Kidney (tissue), 22 donors: ENCODE measurements at places on chromosomes 3 and 15. TPM values are rescaled to one million over a fixed set of nuclear protein-coding genes. Genes with fewer than 3 reads are reported as not detected.

The SSUH2 gene
- total RNA-seq: 0.44 TPM

The DLEC1 gene
- 3.3 TPM for total RNA-seq

The C3orf85 gene
- not detected for total RNA-seq

The SLC30A4 gene
- 7.4 TPM for total RNA-seq

The DOCK3 gene
- 0.54 TPM for total RNA-seq

The VIPR1 gene
- total RNA-seq: 4.9 TPM

The EIF4E3 gene
- 37.1 TPM for total RNA-seq

The ZNF445 gene
- total RNA-seq: 19.6 TPM

The FRMD5 gene
- total RNA-seq: 0.41 TPM

The MAPK6 gene
- 22.9 TPM for total RNA-seq

DNA sequence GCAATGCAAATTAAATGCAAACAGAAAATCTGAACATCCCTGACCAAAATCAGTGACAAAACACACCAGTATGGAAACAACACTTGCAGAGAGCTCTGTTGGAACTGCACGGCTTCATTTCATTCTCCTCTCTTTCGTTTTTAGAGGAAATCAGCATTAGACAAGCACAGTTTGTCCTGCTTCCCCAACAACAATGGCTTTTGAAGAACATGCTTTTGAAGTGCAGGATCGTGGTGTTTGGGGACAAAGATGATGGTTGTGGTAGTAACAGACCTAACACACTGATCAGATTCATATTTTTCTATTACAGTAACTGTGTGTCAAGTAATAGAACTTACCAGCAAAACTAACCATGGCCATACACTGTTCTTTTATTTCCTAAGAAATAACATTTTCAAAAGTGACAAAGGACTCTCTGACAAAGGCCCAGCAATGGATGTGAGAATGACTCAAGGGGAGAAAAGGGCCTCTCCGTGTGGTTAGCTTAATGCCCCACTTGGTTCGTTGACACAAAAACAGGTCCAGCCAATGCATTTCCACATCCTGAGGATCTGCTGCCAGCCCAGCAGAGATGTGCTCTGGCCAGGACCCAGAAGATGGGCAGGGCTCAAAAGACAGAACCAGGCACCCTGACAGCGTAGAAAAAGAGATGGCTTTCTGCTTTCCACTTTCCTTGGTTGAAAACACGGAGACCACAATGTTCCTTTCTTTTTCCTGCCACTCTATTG lies 84.1 kb downstream of the CCNL1 start:
- DNase-seq: no peak

DNA sequence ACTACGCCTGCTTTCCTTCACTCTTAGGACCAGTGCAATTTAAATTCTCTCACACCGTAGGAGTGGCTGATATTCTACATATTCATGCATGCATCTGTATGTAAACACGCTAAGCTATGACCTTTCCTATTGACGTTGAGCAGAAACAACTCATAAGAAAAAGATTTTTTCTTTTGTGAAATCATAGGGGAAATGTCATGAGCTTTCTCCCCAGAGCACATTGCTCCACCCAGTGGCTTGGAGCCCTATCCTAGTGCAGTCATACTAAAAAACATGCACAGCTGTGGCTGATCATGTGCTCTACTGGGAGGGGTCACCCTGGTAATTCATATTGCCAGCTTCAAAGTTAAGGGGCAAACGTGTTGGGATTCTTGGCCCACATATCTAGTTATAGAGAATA lies 1.8 kb upstream of the MESD start:
- DNase-seq: no peak

GRCh38 chr15:28178290-28178689 lies 79.2 kb upstream of the OCA2 start:
- DNase-seq: no peak

GRCh38 chr15:34436956-34437442 lies 609 bp downstream of the GOLGA8A start:
- peak; percentile 73 for DNase-seq

DNA sequence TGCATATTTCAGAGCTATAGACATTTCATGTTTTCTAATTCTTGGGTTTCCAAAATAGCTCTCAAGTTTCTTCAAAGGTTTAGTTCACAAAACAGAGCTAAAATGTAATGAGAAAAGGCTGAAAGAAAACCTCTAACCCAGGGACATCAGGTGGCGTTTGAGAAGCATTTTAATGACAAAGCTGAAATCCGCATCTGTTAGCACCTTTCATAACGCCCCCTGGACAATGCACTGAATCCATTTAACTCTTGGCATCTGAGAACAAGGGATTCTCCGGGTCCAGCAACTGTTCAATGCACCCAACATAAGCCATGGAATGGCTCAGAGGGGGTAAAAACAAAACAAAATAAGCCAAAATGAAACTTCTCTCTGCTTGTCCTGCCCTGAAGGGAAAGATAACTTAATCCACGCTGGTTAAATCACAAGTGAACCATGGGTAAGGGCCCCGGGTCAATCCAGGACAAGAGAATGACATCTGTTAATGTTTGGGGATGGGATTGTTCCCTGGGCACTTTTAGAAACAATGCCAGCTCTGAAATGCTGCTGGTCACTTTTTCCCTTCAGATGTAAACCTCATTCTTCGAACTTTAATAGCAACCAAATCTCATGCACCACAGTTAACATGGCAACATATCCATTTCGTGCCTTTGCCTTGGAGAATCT lies 466.2 kb upstream of the ADAMTS9 start:
- DNase-seq: no peak

DNA sequence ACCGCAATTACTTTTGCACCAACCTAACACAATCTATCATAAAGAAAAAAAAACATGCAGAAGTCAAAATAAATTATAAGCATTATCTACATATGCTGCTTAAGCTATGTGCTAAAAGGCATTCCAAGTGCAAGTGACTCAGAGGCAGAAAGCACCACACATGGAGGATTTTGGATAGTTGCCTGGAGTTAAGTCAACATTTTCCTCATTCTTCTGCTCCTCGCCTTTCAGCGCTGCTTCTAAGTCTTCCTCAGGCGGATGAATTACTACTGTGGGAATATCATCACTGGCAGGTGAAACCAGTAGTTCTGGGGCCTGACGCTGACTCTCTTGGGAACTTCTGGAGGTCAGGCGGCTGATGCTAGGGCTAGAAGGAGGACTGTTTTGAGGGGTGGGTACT lies 53.1 kb downstream of the SLC4A7 start:
- peak; percentile 42 for DNase-seq

DNA sequence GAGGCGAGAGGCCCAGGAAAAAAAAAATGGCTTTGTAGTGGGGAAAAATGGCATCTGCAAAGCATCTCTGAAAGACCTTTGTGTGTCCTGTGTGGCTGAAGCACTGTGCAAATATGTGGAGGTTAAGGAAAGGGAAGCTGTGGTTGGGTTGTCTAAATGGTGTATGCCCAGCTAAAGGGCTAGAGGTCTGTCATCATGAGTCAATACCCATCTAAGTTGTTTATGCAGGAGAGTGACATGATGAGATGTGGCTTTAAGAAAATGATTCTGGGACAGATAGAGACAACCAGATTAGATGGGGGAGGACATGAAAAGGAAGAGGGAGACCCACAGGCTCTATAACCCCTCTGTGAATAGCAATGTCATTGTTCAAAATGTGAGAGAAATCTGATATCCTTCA lies 280.7 kb downstream of the MFSD1 start:
- no peak for DNase-seq

- DNase-seq: no peak
Observed at GRCh38 chr3:154862265-154862664, 217.9 kb upstream of the MME start.

DNA sequence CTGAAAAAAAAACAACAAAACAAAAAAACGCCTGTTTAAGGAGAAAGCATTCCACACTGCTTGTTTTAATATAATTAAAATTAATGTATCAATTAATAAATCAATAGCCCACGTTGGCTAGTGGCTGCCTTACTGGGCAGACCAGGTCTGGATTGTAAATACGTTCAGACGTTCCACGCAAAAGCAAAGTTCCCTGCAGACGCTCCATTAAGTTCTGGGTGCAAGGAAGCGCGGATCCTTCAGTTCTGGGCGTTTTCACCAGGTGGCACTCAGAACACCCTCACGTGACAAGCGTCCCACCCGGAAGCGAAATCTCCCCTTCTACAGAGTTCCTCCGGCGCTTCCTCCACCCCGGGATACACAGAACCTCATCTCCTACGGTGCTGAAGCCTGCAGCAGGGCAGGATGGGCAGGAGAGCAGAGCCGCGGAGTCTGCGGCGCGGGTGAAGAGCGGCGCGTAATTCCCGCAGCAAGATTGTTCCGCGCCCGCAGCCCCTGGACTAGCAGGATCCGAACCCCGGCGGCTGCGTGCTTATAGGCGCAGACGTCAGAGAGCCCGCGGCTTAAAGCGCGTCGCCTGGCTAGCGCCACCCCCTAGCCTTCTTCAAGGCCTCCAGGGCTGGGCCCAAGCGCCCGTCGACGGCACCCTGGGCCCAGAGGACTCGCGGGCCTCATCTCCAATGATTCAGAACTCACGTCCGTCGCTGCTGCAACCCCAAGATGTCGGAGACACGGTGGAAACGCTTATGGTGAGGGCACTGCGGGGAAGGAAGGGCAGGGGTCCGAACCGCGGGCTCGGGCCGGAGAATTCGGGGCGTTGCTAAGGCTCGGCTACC lies at the start of gene SLC25A38:
Gene SLC25A38 (plus strand): TSS at position 326 of the 836 bp plus-strand sequence. CDS start 355 bp downstream, at position 681.
- DNase-seq: peak; percentile 94

DNA sequence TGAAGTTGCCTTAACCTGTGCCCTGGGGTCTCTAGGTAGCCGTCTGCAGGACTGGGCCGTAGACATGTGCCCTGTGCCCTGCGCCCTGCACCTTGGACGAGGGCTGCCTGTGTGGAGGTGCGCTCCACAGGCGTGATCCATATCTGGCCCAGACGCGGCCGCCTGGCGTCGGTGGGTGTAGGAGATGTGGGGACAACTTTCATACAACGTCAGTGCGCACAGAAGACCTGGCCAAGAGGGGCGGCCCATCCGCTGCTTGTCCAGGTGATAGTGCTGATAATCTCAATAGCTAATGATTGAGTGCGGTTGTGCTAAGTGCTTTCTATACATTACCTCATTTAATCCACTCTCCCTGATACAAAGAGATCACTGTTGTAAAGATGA lies 665 bp upstream of the RASGRP1 start:
- DNase-seq: no peak

GRCh38 chr15:75019916-75020315 lies 3.5 kb upstream of the PPCDC start:
- DNase-seq: no peak

- no peak for DNase-seq
Observed at GRCh38 chr15:101472033-101472432, 17.5 kb downstream of the PCSK6 start.

GRCh38 chr3:19901918-19902317 lies 32.1 kb downstream of the EFHB start:
- no peak for DNase-seq

GRCh38 chr15:59237119-59237855 lies 30.6 kb downstream of the LDHAL6B start:
- no peak for DNase-seq

DNA sequence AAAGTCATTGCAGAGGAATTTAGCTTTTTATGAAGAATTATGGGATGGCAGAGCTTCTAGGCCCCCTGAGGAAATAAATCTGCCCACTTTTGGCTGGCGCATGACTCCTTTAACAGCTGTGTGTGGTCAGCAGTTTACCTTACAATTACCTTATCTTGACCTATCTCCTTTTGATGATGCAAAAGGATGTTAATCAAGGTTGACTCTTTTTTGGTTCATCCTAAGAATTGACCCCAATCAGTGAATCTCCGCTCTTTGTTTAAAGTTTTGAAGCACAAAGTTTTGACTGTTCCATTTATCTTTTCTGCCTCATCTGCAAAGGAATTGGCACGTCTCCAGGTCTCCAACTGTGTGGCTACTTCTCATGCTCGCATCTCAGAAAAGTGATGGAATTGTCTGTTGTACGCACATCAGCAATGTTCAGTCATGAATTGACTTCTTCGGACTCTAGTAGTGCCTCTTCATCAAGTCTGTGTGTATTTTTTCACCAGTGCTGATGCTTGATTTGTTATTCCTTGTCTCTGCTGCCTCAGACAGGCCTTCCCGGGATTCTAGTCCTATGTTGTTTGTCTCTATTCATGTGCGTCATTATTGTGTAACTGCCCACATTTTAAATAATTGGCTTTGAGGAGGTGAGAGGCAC lies 196.2 kb upstream of the CFAP20DC start:
- DNase-seq: peak; percentile 48

GRCh38 chr3:14201940-14202684 lies 23.5 kb downstream of the LSM3 start:
- DNase-seq: no peak

GRCh38 chr3:18424729-18425640 lies at the start of gene SATB1:
SATB1 (minus strand) TSS chr3:18425339; CDS start chr3:18420967, 4,372 bp downstream.
- peak; percentile 94 for DNase-seq

DNA sequence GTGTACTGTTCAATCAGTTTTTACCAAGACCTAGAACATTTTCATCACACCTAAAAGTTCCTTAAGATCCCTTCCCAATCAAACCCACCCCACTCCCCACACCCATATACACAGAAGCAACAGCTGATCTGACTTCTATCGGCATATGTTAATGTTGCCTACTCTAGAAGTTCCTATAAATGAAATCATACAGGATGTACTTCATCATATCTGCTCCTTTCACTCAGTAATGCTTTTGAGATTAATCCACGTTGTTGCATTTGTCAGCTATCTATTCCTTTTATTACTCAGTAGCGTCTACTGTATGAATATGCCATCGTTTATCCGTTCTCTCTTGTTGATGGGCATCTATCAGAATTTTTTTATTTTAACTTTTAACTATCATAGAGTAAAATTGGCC lies 14.3 kb upstream of the FILIP1L start:
- DNase-seq: no peak

DNA sequence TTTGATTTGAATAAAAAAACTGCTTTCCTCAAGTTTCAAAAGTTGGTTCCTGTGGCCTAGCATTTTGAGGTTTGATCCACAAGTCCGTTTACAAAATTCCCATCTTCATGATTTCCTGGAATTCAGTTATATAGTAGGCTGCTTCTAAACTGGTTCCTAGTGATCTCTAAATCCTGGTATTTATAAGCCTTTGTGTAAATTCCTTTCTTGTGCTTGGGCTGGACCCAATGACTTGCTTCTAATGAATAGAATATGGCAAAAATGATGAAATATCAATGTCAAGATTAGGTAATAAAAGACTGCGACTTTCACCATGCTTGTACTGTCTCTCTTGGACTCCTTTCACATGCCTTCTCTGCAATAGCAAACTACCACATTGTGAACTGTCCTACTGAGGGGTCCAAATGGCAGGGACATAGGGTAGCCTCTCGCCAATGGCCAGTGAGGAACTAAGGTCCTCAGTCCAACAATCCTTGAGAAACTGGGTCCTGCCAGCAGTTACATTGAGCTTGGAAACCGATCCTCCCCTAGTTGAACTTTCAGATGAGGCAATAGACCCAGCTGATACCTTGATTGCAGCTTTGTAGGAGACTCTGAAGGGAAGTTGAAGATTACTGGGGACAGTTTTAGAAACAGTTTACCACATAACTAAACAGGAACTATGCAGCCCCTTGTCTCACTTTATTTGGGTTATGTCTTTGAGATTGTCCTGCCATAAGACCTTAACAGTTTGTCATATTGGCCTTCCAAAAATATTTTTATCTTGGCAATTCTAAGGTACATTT lies 303.9 kb upstream of the TBC1D5 start:
- DNase-seq: no peak

DNA sequence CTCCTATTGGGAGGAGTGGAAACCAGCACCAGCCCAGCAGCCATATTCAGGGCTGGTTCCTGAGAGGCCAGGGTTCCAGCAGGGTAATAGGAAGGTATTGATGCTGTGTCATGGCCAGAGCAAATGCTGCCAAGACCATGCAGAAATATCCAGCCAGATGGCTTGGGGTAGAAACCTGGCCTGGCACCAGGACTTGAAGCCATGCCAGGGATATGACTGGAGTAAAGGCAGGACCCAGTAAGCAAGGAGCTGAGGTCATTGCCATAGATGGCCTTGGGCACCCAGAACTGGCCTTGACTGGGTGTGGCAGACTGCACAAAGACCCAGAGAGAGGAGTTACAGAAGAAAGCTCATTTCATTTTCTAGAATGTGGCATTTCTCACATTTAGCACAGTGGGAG lies 257.6 kb upstream of the GOLGA6L4 start:
- DNase-seq: no peak
